Nephron progenitor cell (in vitro differentiated cells): ENCODE measurements at places on chromosomes 12 and 14.

DNA sequence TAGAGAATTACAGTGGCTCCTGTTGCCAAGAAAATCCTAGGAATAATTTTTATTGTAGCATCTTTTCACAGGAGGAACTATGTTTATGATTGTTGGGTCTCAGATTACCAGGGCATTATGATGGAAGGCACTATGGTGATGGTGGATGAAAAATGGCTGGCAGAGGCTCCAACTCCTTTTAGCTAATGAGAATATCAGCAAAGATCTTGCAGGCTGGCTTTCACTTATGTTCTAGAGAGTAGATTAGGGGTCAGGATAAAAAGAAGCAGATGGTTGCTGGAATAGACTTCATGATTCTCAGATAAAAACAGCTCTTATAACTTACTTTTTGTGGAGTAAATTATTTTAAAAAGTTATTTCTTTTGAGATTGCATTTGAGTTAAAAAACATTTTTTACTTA lies 501.9 kb downstream of the TRHDE start:
- DNase-seq = no peak

DNA sequence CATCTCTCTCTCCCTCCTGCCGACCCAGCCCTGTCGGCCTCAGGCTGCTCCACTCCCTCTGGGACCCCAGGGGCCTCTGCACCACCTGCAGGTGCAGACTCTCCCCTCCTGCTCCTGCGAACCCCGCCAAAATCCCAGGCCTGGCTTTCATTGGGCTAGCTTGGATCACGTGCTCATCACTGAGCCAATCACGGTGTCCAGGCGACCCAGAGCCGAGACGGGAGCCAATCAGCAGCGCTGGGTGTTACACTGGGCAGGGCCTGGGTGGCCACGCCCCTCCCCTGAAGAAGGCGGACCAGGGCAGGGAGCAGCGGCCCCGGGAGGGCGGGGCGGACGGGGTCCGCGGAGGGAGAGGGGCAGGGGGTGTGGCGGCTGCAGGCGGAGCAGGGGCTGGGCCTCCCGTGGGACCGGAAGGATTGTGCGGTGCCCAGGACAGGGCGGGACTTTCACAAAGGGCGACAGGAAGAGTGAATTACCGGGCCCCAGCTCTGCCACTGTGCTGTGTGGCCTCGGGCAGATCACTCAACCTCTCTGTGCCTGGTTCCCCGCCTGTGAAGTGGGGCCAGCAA lies 66.6 kb upstream of the FBRSL1 start:
- DNase-seq = peak; percentile 41

- DNase-seq = peak; percentile 72
Observed at GRCh38 chr12:128969480-128970055, 116.3 kb downstream of the GLT1D1 start.

DNA sequence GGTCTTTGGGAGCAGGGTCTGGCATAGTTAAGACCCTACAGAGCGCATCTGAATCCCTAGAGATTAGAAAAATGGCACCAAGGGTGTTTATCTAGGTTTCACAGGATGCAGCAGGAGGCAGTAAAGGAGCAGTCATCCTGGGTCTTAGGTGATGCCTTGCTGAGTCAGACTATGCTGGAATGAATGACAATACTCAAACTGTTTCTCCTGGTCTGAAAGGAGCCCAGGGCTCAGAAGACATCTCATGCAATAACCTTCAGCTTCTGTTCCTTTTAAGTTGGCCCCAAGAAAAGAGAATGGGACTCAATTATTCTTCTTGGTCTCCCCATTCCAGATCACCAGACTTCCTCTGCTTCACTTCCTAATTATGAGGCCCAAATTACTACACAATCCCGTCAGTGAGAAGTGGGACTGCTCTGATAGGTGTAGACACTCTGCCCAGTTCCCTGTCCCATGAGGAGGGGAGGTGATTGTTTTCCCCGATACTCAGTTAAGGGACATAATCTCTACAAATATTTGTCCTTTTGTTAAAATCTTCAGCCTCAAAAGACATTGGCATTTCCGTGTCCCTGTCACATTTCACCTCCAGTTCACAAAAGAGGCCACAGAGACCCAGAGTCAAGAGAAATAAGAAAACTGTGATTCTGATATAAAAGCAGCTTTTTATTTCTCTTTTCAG lies 14.8 kb upstream of the APOF start:
- DNase-seq = no peak

DNA sequence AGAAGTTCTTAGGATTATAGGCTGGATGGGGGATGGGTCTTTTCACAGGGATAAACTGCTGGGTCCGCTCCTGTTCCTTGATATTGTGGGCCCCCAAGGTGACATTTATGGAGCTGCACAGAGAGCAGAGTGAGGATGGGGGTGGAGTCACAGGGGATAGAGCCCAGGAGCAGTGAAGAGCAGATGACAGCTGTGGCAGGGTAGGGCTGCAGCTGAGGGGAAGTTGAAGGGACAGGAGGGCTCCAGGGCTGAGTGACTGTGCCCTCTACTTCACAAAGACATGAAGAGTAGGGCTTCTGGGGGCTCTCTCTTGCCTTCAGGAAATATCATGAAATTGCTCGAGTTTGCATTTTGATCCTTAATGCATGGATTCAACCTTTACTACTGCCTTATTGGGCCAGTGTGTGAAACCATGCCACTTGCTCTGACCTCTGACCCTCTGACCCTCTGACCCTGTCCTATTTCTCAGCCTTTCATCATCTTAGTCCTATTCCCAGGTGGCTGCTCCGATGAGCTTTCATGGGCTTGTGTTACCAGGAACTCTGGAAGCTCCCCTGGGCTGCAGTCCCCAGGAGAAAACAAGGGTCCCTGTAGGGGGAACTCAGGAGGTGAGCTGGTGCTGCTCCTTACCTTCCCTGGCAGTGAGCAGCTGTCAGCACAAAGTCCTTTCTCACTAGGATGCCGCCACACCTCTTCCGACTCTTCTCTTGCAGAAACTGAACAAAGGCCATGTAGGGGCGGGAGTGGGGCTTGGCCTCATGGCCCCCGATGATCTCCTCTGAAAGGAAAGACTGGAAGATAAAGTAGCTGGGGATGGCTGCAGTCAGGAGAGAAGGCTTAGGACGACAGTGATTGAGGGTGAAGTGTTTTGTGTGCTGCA lies 1.6 kb downstream of the GZMH start:
- peak; percentile 21 for DNase-seq

DNA sequence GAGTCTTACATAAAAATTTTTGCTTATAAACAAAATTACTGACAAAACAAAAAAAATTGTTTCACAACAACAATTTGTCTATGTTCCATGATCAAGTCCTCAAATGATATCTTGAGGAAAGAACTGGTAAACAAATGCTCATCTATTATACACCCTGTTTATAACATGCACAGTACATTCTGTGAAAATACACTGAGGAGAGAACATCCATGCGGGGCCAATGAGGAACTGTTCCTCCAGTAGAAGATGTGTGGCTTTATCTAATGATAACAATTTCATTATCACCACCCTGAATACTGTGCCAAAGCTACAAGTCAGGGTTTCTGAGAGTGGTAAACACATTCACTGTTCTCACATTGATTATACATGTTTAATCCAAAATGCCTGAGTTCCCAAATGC lies 10.8 kb downstream of the MLH3 start:
- no peak for DNase-seq

DNA sequence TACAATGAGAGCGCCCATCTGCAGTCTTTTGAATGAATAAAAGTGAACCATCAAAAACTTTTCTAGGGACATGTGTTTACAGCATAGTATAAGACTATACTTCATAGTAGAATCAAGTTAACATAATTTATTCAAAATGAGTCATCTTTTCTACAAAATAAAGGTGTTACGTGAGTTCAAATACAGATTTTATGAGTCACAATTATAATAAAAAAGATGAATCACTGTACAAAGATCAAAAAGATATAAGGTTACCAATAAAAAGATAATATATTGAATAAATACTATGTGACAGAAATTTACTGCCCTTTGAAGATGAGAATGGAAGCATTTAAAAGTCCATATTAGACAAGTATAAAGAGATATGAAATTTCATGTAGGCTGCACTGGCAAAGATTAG lies 2.8 kb downstream of the MBIP start:
- no peak for DNase-seq

GRCh38 chr12:101563212-101563611 lies 31.6 kb upstream of the MYBPC1 start:
- DNase-seq = no peak
